ENCODE measurements at places on chromosomes 13 and 19.
A peak's percentile ranks its signal among the peaks of the same experiment; 100 is the strongest.

- DNase-seq: no peak
Measured at GRCh38 chr13:50378509-50379044, 363.3 kb downstream of the KCNRG start.

DNA sequence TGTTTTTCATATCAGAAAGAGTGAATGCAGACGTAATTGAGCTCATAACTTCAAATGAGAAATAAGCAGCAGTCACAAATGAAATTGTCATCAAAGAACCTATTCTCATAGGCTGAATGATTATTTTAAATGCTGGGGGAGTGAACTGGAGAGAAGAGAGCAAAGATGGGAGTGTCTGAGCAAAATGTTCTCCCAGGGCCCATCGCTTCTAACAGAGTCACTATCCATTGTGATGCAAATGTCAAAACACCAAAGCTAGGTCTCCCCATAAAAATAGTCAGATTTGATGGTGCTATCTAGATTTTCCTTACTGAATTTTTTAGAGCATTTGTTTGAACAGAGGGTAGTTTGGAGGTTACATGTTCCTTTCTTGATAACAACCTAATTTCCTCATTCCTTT is 278.7 kb downstream of the PCDH9 start:
- no peak for DNase-seq

- DNase-seq: no peak
Measured at GRCh38 chr19:11378319-11379189, 4.1 kb downstream of the SWSAP1 start.

DNA sequence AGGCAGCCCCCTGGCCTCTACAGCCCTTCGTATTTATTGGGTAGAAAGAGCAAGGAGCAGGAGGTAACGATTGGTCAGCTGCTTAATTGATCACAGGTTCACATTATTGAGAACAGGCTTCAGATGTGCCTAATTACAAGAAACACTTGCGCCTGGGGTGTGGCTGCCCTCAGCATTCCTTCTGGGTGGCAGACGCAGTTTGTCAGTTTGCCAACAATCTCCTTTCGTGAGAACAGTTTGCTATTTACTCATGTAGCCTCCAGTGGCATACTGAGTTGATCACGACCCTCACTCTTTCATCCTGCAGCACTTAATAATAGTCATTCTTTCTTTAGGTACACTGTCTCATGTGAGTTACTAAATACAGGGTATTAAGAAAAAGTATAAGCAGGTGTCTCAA is 985.6 kb downstream of the SLITRK5 start:
- peak; percentile 2 for DNase-seq

- no peak for DNase-seq
Measured at GRCh38 chr13:57739089-57739488, 107.5 kb downstream of the PCDH17 start.

- no peak for DNase-seq
Measured at GRCh38 chr13:84239032-84239431, 356.8 kb upstream of the SLITRK1 start.

- no peak for DNase-seq
Measured at GRCh38 chr19:21581646-21582240, 76.3 kb downstream of the ZNF429 start.

GRCh38 chr13:44879452-44880058 is 109.7 kb downstream of the NUFIP1 start:
- DNase-seq: no peak

- DNase-seq: no peak
Measured at GRCh38 chr13:51825681-51826254, 19.2 kb downstream of the TMEM272 start.

DNA sequence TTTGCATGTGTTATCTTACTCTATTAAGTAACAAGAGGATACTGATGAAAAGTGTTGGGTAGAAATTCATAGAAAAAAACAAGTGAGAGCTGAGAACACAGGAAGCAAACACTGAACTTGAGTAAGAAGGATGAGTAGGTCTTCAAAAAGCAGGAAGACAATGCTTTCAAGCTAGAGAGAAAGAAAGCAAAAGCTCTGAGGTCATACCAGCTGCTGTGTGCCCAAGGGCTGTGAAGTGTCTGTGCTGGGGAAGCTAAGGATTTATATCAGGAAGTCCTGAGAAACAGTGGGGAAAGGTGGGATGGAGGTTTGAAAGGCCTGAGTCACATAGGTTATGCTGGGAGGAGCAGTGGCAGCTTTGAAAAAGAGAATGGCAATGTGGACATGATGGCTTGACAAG is 145.5 kb upstream of the MAB21L1 start:
- DNase-seq: no peak

DNA sequence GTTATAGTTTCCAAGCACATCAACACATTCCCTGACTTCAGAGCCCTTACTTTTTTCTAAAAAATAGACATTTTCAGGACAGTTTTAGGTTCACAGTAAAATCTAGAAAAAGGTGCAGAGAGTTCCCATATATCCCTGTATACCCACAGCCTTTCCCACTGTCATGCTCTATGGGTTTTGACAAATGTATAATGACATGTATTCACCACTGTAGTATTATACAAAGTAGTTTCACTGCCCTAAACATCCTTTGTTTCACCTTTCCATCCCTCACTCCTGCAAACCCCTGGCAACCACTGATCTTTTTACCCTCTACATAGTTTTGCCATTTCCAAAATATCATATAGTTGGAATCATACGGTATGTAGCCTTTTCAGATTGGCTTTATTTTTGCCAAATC is 15.6 kb downstream of the NAA16 start:
- no peak for DNase-seq

GRCh38 chr19:42069619-42070351 is at the start of gene GRIK5:
Gene GRIK5 (minus strand): TSS chr19:42070206. CDS start chr19:42065770, 4,436 bp downstream.
- peak; percentile 50 for DNase-seq

DNA sequence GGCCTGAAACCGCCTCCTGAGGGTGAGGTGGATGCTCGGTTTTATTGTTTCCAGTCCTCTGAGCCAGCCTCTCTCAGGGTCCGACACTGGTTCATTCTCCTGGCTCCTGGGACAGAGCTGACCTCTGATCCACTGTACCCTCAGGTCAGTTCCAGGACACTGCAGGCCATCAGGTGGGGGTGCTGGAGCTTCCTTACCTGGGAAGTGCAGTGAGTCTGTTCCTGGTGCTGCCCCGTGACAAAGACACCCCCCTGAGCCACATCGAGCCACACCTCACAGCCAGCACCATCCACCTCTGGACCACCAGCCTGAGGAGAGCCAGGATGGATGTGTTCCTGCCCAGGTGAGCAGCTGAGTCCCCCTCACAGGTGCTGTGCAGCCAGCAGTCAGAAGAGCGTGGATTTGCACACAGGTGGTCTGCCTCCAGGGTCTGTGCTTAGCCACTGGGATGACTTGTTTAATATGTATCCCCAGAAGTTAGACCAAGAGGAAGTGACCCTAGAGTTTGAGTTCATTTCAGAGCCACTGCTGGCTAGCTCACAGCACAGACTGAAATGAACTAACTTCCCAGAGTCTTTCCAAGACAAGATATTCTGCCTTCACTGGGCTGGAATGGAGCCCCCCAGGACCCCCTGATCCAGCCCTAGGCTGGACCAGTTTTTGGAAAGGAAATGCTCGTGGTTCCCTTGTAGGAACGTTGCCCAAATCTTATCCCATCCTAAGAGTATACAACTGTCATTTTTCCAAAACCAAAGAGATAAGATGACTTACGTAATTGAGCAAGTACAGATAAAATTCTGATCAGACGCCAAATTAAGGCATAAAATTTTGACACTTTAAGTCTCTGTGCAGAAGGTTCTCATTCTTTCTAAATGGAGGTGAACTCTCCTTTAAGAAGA is 8.8 kb downstream of the SERPINE3 start:
- no peak for DNase-seq

DNA sequence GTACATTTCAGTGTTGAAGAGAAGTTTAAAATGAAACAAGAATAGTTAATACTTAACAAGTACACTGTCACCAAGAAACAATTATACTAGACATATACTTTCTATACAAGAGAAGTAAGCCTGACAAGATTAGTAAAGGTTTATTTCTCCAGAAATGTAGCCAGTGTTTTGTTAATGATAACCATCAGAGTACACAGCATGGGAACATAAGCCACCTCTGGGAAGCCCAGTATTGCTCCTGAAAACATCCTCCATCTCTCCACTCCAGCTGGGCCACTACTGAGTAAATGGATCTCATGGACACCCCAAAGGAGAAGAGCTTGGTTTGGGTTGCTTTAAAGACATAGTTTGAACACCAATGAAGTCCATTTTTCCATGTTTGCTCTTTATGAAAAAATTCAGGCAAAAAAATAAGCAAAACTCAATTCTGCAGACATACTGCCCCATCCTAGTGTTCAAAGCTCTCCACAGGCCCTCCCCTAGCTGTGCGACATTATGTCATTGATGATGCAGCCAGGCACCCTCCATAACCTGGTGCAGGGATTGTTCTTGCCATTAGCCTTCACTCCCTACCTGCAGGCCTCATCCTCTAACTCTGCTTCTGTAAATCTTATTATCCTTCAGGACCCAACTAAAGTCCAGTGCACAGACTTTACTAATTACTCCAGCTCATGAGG is 61.9 kb downstream of the LHFPL6 start:
- no peak for DNase-seq

- peak; percentile 90 for DNase-seq
Measured at GRCh38 chr13:83377491-83377890, 504.8 kb downstream of the SLITRK1 start.

GRCh38 chr13:97101912-97102708 is 107.8 kb upstream of the OXGR1 start:
- DNase-seq: no peak

DNA sequence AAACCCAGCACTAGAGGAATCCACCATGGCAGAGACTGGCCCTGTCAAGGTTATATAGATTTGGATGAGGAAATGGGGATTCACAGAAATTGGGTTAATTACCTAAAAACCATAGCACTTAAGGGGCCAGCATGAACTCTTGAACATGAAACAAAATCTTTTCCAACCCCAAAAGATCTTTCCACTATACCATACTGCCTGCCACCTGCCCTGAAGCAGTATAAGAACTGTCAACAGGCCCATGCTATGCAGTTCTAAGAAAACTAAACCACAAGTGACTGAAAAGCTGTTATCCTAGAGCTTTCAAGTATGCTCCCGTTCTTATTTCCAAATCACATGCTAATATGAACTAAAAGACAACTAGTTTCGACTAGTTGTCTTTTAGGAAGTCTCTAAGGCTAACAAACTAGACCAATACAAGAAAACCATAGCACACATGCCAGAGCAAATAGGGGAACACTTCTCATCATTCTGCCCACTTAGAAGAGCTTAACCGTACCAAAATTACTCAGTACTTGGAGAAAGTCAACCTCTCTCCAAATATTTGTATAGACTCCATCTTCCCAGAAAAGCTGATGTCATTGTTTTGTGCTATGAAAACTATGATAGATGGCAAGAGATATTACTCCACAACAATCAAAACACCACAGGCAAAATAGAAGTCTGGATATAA is 27.5 kb downstream of the HSPH1 start:
- no peak for DNase-seq

DNA sequence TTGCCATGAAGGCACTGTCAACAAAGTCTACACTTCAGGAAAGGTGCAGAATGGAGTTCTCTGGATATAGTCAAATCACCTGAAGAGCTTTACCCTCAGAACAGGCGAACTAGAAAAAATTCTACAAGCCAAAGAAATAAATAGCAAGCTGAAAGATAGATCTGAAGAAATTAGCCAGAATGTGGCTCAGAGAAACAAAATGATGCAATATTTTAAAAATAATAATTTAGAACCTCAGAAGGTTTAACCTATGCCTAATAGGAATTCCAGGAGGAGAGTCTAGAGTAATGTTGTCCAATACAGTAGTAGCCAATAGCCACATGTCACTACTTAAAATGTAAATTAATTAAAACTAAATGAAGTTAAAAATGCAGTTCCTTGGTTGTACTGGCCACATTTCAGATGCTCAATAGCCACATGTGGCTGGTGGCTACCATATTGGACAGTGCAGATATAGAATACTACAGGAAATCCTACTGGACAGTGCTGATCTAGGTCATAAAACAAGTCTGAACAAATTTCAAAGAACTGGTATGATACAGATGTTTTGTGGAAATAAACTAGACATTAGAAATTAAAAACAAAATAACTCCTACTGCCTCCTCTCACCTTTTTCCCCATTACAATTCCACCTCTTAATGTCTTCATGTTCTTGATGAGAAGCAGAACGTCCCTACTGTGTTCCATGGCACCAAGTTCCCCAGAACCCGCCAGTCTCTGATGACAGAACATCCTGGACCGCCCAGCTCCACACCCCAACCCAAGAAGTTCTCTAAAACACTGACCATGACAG is 679 bp upstream of the CDADC1 start:
- DNase-seq: no peak

DNA sequence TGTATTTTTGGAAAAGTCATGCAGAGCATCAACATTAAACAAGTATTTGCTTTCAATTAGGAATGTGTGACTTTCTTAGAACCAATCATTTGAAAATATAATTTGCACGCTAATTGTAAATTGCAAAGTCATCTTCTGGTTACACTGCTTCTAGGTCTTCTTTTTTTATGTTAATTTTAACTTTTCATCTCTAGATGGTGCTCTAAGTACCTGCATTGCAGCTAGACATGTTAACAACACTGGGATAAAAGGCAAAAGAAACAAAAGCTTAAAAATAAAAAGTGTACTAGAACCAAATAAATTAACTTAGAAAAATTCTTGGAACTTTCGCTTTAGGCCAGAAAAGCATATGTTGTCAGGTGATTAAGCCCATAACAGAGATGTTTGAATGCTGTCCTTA is 2758.2 kb downstream of the PCDH9 start:
- DNase-seq: peak; percentile 69

- DNase-seq: no peak
Measured at GRCh38 chr19:8045872-8046568, 6.5 kb upstream of the CCL25 start.

- no peak for DNase-seq
Measured at GRCh38 chr19:29529646-29530539, 4.1 kb downstream of the VSTM2B start.

- DNase-seq: no peak
Measured at GRCh38 chr19:18062028-18062427, 24.7 kb downstream of the IL12RB1 start.

DNA sequence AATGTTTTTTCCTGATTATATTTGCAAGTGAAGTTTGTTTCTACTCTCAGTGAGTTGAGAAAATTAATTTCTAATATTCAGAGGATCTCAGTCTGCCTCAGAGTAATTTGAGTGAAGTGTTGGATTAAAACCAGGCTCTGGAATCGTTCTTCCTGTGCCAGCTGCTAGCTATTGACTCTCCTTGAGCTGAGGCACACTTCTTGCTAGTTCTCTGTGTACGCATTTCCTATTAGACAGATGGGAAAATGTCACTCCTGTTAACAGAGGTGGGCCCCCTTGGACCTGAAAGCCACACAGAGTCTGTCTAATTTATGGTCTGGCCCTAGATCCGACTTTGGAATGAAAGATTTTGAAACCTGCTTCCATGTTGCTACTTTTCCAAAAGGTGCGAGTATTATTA is 107.6 kb upstream of the RNF113B start:
- no peak for DNase-seq

DNA sequence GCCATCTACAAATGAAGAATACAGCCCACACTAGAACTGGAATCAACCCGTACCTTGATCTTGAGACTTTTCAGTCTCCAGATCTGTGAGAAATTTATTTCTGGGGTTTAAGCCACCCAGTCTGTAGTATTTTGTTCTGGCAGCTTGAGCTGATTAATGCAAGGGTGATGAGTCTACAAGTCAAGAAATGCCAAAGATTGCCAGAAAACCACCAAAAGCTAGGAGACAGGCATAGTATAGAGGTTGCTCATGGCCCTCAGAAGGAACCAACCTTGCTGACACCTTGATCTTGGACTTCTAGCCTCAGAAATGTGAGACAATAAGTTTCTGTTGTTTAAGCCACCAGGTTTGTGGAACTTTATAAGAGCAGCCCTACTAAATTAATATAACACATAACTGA is 428.2 kb upstream of the KLF12 start:
- no peak for DNase-seq

Data from muscle of leg (tissue), 16 donors.